ENCODE measurements at places on chromosomes 4 and X.

- DNase-seq, result no peak
These were observed 68.4 kb downstream of the RAPGEF2 start for GRCh38 chr4:159171287-159171686.

- DNase-seq, result no peak
These were observed 104.4 kb downstream of the STIM2 start for GRCh38 chr4:26964994-26965393.

- DNase-seq, result no peak
These were observed 16.2 kb downstream of the STOX2 start for GRCh38 chr4:183921335-183921734.

DNA sequence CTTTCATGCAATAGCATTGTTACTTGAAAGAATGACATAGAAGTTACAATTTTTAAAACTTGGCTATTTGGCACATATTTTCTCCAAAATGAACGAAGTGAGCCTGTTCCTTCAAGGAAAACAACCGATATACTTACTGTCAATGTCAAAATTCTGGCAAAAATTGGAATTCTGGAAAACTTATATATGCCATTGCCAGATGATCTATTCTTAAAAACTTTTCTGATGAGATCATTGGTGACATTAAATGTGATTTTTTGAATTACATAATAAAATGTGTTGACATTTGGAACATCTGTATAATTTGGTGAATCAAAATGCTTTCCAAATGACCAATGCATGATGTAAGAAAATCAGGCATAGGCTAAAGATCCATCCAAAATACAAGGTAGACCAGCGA, 209.0 kb downstream of the SCFD2 start:
- no peak for DNase-seq

DNA sequence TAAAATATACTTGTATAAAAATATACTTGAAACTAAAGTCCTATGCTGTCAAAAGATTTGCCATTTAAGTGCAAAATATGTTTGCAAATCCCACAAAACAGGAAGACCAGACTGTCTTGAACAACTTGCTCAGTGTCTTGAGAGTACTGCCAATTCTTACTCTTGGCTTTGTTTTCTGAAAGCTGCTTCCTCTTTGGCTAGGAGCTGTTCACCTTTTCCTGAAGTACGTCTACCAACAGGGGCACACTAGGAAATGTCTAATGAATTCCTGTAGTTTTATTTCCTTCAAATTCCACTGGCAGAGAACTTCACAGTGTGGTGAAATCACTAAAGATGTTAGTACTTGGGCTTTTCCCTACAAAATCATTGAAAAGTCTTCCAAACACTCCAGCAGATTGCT, 46.4 kb upstream of the ABCG2 start:
- no peak for DNase-seq

Measured in ecto neural progenitor cell (in vitro differentiated cells).